ENCODE measurements at places on chromosomes 1 and 21. TPM values are rescaled to one million over a fixed set of nuclear protein-coding genes. Genes with fewer than 3 reads are reported as not detected.

Gene S100A7
- not detected for total RNA-seq

Gene PGD
- 31.8 TPM for total RNA-seq

Gene CCDC190
- total RNA-seq: not detected

Gene SLAMF9
- 0.09 TPM for total RNA-seq

Gene FCGR1A
- not detected for total RNA-seq

Gene CNKSR1
- 0.30 TPM for total RNA-seq

Gene MFSD2A
- total RNA-seq: 13.4 TPM

Gene SFPQ
- total RNA-seq: 247 TPM

Gene FCMR
- not detected for total RNA-seq

Gene SLC30A2
- not detected for total RNA-seq

Gene TRIM58
- 0.05 TPM for total RNA-seq

Gene RHCE
- total RNA-seq: 1.8 TPM

Gene KLF17
- 0.05 TPM for total RNA-seq

Measured in smooth muscle cell of the umbilical artery (primary cell).